Vagina (tissue), 2 donors: ENCODE measurements at places on chromosomes 7 and 10. TPM values are rescaled to one million over a fixed set of nuclear protein-coding genes. Genes with fewer than 3 reads are reported as not detected.

The PHKG1 gene
- total RNA-seq = not detected

The LAMB1 gene
- 152 TPM for total RNA-seq

The MYL10 gene
- not detected for total RNA-seq

The ZNF33B gene
- 15.5 TPM for total RNA-seq

The GIMAP1 gene
- 5.2 TPM for total RNA-seq

The PLAC9 gene
- 61.4 TPM for total RNA-seq

The ZNF467 gene
- total RNA-seq = 13.3 TPM

The STK32C gene
- total RNA-seq = 4.7 TPM

The RGR gene
- not detected for total RNA-seq

The GPR26 gene
- total RNA-seq = not detected

The SPDYE2 gene
- not detected for total RNA-seq

The TMEM213 gene
- not detected for total RNA-seq

The UCMA gene
- total RNA-seq = not detected

The CPA1 gene
- not detected for total RNA-seq

GRCh38 chr7:108452707-108453106 is 3.5 kb downstream of the NRCAM start:
- DNase-seq = no peak

DNA sequence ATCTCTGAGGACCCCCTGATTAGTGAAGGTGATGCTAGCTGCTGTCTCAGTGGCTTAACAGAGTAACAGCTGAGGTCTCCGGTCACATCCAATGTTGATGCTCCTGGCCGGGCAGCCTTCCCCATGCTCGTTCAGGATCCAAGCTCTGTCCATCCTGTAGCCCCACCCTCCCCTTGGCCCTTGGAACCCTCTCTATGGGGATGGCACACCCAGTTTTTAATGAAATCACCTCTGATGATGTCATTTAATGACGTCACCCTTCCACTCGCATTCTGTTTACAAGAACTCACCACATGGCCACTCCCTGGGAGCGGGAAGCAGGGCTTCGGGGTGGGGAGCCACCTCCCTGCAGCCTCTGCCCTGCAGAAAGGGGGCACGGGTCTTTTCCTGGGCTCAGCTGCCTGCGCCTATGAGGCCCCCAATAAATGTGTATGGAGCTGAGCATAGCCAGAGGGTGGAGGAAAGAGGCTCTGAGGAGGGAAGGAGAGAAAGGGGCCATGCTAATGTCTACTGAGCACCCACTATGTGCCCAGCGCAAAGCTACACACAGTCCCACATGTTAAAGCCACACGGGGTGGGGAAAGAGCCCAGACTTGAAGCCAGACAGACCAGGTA is 95.5 kb downstream of the OAT start:
- DNase-seq = no peak

- no peak for DNase-seq
These were observed 19.6 kb downstream of the NUDT1 start for GRCh38 chr7:2261611-2262010.

GRCh38 chr10:65847436-65848230 is 1078.2 kb upstream of the LRRTM3 start:
- no peak for DNase-seq

- no peak for DNase-seq
These were observed 10.2 kb upstream of the MMP21 start for GRCh38 chr10:125785791-125786190.

DNA sequence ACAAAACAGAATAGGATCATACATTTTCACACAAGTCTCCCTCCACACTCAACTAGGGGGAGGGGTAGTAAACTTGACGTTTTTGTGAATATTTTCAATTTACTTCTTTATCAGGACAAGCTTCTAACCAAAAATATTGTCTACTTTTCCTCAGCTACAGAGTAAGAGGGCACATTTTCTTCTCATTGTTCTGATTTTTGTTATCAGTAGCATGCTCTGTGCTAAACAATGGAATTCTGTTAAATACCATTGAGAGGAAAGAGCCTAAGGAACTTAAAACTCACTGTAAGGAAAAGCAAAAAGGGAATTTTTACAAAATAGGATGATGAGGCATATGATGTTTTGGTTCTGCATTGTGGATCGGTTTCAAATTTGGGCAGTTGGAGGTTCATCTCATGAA is 41.2 kb downstream of the ANLN start:
- no peak for DNase-seq

DNA sequence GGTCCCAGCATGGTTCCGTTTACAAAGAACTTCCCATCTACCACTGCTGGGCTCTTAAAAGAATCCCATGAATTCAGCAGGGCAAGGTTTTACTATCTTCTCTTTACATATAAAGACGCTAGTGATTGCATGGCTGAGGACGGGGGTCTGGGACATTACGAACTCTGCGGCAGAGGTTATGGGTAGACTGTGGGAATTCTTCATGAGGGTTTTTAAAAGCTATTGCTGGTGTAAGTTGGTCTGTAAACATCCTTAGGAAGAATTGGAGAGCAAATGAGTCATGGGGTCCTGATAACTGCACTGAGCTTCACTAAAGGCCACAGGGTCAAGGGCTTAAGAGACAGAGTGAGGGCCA is 53.1 kb upstream of the TMEM72 start:
- peak; percentile 32 for DNase-seq

DNA sequence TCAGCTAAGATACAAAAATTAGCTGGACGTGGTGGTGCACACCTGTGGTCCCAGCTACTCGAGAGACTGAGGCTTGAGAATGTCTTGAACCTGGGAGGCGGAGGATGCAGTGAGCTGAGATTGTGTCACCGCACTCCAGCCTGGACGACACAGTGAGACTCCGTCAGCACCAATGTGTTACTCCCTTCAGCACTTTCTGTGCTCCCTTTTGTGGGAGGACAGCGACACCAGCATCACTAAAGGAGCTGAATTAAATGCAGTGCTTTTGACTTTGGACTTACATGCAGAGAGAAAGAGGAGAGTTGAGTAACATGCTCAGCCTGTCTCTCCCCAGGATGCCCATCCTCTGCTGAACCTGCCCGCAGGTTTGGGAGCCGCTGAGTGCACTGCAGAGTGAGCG is 92.2 kb upstream of the RHEB start:
- no peak for DNase-seq

DNA sequence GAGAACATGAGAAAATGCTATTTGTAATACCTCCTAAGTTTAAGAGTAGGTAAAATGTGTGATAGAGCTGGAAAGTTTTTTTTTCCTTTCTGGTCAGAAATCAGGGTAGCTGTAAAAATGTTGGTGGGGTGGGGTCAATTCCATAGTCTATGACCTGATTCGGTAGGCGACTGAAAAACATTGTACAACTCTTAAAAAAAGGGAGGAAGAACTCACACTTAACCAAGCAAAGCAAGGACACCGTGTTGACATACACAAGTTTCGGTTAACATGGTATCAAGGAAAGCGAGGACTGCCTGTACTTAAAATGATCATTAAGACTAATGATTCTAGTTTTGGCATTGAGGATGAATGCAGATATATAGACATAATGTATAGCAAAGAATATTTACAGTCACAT is 1.8 kb upstream of the ZEB1 start:
- DNase-seq = no peak

DNA sequence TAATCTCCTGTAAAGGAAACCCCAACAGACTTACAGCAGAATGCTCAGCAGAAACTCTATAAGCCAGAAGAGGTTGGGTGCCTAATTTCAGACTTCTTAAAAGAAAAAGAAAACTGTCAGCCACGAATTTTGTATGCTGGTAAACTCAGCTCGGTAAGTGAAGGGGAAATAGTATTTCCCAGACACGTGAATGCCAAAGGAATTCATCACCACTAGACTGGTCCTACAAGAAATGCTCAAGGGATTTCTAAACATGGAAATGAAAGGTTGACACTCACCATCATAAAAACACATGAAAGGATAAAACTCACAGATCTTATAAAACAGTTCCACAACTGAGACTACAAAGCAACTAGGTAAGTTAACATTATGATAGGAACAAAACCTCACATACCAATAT is 68.6 kb downstream of the GLCCI1 start:
- DNase-seq = no peak

- DNase-seq = no peak
These were observed 523.9 kb downstream of the SUGCT start for GRCh38 chr7:40658729-40659128.

- DNase-seq = no peak
These were observed 140.1 kb downstream of the HIBADH start for GRCh38 chr7:27522566-27522965.

DNA sequence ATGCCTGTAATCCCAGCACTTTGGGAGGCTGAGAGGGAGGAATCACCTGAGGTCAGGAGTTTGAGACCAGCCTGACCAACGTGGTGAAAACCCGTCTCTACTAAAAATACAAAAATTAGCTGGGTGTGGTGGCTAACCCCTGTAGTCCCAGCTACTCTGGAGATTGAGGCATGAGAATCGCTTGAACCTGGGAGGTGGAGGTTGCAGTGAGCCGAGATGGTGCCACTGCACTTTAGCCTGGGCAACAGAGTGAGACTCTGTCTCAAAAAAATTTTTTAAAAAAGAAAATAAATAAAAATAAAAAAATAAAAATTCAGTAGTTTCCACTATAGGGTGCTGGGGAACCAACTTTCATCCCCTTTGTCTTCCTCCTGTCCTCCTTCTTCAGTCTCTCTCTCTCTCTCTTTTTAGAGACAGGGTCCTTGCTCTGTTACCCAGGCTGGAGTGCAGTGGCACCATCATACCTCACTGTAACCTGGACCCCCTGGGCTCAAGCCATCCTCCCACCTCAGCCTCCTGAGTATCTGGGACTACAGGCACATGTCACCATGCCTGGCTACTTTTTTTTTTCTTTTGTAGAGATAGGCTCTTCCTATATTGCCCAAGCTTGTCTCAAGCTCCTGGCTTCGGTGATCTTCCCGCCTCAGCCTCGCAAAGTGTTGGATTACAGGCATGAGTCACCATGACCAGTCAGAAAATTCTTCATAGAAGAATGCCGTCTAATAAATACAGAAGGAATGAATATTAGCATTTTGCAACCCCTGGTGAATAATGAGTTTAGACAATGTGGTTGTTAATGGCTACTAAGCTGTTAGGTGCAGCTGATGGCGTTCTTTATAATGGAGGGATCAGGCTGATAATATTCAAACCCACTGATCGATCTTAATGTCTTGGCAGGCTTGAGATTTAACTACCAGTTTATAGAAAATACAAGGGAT is 20.6 kb downstream of the RBM20 start:
- no peak for DNase-seq

DNA sequence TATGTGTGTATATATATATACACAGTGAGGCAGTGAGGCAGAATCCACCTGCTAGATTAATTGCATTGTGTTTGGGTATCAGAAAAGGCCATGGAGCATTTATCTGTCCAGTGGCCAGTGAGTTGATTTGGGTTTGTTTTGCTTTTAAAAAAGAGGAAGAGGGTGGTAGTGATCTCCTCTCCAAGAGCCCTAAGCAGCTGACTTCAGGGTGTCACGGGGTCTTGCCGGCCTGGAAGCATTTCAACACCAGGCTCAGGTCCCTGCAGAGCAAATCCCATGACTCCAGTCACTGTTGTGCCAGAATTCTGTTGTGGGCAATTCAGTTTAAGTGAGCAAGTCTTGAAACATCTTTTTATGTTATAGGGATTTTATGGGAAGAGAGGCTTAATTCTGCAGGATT is 30.6 kb upstream of the GPNMB start:
- DNase-seq = no peak

DNA sequence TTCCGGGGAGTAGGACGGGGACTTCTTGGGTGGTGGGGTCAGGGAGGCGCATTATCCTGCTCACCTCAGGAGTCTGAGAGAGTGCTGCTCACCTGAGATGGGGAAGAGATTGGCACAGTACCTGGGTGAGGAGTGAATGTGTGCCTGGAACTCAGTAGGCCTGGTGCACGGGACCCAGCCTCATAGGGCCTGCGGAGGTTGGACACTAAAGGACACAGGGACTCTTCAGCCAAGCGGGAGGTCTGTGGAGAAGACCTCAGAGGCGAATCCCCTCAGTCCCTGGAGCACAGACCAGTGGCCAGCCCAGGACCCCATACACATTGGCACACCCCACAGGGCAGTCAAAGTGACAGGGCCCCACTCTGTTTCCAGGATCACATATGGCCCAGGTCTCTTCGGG is 73.2 kb downstream of the OAT start:
- DNase-seq = no peak

- DNase-seq = no peak
These were observed 141.0 kb downstream of the MACC1 start for GRCh38 chr7:20075992-20076820.

- DNase-seq = no peak
These were observed 130.8 kb downstream of the CALN1 start for GRCh38 chr7:72281308-72281707.

DNA sequence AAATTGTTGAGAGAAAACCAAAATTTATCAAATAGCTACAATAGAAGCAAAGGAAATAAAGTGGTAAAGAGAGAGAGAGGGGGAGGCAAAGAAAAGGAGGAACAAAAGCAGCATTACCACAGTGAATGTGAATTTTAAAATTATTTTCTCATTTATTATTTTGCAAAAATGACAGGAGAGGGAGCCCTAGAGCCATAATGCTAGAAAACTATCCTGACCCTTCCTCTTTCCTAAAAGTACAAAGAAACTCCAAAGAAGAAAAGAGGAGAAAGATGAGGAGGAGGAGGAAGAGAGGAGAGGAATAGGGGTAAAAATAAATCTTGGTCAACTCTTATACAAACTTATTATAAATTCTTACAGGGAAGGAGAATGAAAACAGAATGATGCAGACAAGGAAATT is 921.5 kb downstream of the NRG3 start:
- DNase-seq = no peak

GRCh38 chr10:109282510-109282909 is 640.8 kb downstream of the XPNPEP1 start:
- DNase-seq = no peak

- no peak for DNase-seq
These were observed 1.1 kb upstream of the GTF2I start for GRCh38 chr7:74656441-74656836.

DNA sequence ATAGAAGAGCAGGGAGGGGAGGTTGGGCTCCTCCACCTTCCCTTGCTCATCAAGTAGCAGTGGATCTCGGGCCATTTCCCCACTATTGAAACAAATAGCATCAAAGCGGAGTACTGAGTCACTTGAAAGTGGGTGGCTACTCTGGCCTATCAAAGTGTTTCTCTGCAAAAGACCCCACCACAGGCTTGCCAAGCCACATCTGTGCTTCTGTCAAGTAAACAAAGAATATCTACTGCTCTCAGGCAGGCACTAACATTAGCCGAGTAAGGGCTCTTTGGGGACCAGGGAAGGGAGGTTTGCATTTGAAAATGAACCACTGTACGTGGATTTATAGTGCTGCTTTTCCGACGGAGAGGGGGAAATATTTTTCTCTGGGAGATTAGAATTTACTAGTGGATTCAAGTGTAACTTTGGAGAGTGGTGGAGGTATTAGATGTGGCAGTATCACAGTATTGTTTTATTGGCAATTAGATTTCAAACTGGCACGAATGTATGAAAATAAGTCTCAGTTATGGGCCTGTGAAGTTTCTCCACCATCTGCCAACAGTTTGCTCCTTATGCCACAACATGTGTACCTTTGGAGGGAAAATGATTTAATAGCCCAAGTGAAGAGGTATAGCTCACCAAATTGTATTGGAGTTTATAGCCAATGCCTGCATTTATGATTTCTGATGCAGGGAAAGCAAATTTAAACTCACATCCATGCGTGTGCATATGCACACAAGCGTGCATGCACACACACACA is 97.5 kb downstream of the RPS24 start:
- no peak for DNase-seq
